Pancreas (tissue), 10 donors: ENCODE measurements at places on chromosomes 6 and 20. TPM values are rescaled to one million over a fixed set of nuclear protein-coding genes. Genes with fewer than 3 reads are reported as not detected.

GRCh38 chr6:90982581-90982980 lies 395.7 kb upstream of the MAP3K7 start:
- DNase-seq, result no peak
- no peak overlapping the region for H3K27ac ChIP-seq
- H3K4me3 ChIP-seq, result no peak overlapping the region
- no peaks in the 10 kb centered on the region for H3K36me3 ChIP-seq
- H3K4me1 ChIP-seq, result no peaks in the 10 kb centered on the region
- no peaks in the 10 kb centered on the region for H3K27me3 ChIP-seq

DNA sequence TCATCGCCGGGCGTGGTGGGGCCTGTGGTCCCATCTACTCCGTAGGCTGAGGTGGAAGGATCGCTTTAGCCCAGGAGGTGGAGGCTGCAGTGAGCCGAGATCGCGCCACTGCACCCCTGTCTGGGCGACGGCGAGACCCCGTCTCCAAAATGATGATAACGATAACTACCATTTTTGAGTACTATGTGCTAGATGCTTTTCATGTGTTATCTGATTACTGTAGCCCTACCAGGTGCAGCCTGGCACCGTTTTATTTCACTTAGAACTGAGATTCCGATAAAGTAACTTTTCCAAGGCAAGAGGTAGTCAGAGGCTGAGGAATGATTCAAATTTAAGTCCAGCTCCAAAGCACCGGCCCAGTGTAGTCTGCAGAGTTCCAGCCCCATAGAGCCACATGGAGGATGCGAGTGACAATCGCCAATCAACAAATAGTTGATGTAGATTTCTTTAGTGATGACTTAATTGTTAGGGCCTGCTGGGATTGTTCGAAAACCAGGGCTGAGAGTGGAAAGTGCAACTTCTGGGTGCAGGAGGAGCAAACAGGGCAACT lies 727 bp downstream of the ERMARD start:
- DNase-seq, result no peak
- peak overlapping the region; percentile 86 for H3K27ac ChIP-seq
- no peaks in the 10 kb centered on the region for H3K27me3 ChIP-seq
- H3K4me3 ChIP-seq, result peak overlapping the region; percentile 68
- H3K36me3 ChIP-seq, result no peaks in the 10 kb centered on the region

GRCh38 chr6:80209430-80209829 lies 103.0 kb downstream of the BCKDHB start:
- DNase-seq, result no peak
- H3K27me3 ChIP-seq, result no peaks in the 10 kb centered on the region
- no peaks in the 10 kb centered on the region for H3K36me3 ChIP-seq
- no peak overlapping the region for H3K27ac ChIP-seq

DNA sequence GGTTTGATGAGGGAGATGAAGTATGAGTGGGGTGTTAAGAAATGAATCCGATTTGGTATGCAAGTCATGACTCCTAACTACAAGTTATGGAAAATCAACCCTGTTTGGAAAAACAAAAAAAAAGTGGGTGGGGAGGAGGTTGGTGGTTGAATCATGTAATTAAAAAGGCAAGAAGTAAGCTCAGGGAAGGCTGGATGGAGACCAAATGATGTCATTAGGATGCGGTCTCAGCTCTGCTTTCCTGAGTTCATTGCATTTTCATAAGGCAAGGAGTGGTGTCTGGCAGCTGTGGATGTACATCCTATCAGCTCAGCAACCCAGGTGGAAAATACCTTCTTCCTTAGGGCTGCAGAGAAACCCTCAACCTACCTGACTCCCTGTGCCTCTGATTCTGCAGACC lies 60.4 kb upstream of the AKAP12 start:
- no peaks in the 10 kb centered on the region for H3K36me3 ChIP-seq
- no peak overlapping the region for H3K27ac ChIP-seq
- no peak overlapping the region for H3K4me3 ChIP-seq
- no peaks in the 10 kb centered on the region for H3K27me3 ChIP-seq
- H3K4me1 ChIP-seq, result no peaks in the 10 kb centered on the region
- no peak for DNase-seq

GRCh38 chr6:133806382-133807140 lies 82.4 kb upstream of the TCF21 start:
- no peaks in the 10 kb centered on the region for H3K36me3 ChIP-seq
- no peaks in the 10 kb centered on the region for H3K4me1 ChIP-seq
- H3K4me3 ChIP-seq, result no peak overlapping the region

DNA sequence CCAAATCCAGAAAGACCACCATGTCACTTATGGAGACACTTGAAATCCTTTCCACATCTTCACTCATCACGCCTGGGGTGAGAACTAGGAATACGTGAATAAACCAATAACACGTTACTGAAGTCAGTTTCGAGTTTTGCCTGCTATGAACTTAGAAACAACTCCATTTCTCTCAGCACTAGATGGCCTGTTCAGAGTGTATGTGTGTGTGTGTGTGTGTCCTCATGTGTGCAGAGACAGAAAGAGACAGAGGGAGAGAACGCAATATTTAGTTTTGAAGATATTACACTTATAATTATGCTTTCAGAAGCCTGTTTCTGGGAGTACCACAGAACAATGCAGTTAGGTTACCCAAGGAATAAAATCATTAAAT lies 81.2 kb upstream of the CCN6 start:
- no peak overlapping the region for H3K4me3 ChIP-seq
- DNase-seq, result no peak
- H3K27ac ChIP-seq, result peak overlapping the region; percentile 35
- no peaks in the 10 kb centered on the region for H3K36me3 ChIP-seq

DNA sequence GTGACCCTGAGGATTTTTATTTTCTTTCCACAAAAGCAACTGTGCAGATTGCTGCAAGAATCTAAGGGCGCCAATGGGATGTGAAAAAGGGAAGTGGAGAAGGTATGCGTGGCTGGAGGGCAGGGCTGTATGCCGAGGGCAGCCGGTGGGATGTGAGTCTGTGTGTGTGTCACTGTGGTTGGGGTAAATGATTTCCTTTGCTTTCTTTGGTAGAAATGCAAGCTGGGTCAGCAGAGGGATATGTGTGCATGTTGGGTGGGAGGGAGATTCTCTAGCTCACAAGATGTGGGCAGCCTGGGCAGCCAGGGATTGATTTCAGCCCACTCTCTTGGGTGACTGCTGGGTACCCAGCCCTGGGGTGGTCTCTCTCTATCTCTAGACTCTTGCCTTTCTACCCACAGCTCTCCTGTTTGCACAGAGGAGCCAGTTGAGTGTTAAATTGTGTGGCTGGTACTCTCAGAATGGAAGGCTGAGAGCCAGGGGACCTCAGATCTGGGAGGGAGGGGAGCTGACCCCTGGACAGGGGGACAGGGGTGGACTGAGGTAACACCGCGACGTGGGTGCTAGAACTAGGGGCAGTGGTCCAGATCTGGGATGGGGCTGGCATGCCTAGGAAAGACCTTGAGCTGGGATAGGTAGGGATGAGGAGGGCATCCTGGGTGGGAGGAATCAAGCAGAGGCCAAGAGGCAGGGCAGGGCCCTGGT lies 136.8 kb upstream of the RNF24 start:
- no peak for DNase-seq
- peaks cover 7% of the 10 kb centered on the region for H3K4me1 ChIP-seq
- no peaks in the 10 kb centered on the region for H3K36me3 ChIP-seq
- H3K27ac ChIP-seq, result no peak overlapping the region
- H3K4me3 ChIP-seq, result no peak overlapping the region
- no peaks in the 10 kb centered on the region for H3K27me3 ChIP-seq

DNA sequence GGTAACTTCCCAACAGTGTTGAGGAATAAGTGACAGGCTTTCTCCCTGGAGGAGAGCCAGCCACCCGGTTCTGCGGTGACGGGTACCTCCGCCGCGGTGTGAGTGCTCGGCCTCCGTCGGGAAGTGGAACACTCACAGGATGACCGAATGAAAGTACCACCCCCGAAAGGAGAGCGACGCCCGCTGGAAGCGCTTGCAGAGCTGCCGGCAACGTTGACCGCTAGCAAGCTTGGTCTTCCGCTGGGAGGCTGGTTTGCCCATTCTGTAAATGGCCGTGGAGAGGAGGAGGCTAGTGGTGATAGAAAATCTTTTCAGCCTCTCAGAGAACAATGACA lies 614 bp upstream of the TMEM242 start:
- no peaks in the 10 kb centered on the region for H3K36me3 ChIP-seq
- DNase-seq, result peak; percentile 79
- no peaks in the 10 kb centered on the region for H3K27me3 ChIP-seq
- peaks cover 6% of the 10 kb centered on the region for H3K4me1 ChIP-seq
- peak overlapping the region; percentile 56 for H3K4me3 ChIP-seq

DNA sequence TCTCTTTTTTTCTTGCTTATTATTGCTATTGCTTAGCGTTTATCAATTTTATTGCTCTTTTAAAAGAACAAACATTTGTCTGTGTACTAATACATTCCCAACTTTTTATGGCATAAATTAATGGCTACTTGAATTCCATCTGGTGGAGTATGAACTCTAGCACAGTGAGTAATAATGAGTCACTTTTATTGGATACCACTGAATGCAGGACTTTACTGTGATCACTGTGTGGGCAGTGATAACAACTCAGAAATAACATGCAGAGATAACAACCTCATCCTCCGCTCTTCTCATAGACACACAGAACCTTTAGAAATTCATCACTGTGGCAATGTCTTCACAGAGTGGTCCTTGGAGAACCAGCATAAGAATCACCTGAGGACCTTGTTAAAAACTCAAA lies 174.9 kb upstream of the PRND start:
- H3K4me1 ChIP-seq, result no peaks in the 10 kb centered on the region
- H3K4me3 ChIP-seq, result no peak overlapping the region
- H3K36me3 ChIP-seq, result no peaks in the 10 kb centered on the region
- no peak overlapping the region for H3K27ac ChIP-seq

- no peaks in the 10 kb centered on the region for H3K27me3 ChIP-seq
- no peak overlapping the region for H3K4me3 ChIP-seq
- no peak overlapping the region for H3K27ac ChIP-seq
Observed at GRCh38 chr6:13492357-13492756, 5.0 kb upstream of the GFOD1 start.

- H3K4me3 ChIP-seq, result no peak overlapping the region
- H3K27ac ChIP-seq, result no peak overlapping the region
- peak; percentile 11 for DNase-seq
Observed at GRCh38 chr6:135568379-135568778, 70.8 kb upstream of the AHI1 start.

DNA sequence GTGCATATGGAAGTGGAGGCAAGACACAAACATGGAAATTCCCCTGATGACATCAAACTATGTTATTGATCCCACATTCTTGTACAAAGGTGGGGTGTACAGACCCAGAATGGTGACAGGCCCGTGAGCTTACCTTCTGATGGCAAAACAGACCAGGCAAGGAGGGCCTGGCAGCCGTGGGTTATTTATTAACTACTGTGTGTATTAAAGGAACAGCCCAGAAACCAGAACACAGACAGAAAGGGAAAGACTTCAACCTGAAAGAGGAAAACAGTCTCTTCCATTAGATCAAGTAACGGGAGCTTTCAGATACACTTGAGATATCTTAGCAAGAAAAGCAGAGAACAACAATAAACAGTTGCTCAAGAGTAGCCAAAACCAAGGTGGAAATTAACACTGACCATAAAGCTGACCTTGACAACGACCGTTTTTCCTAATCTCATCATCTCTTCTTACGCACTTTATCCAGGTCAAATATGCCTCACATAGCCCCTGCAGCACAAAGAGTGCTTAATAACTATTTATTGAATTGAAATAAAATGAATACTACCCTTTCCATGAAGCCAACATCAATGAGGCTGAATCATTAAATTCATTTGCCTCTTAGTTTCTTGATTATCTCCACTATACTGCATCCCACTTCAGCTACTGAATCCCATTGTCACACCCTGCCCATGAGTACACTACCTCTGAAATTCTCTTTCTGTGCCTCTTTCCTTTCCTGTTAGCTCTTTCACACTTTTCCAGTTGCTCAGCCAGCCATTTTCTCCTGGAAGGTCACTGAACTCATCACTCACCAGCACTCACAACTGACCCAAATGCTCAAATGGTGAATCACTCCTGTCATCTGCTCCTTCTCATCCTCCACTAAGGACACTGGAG lies 67.4 kb downstream of the MOXD1 start:
- H3K4me1 ChIP-seq, result peaks cover 13% of the 10 kb centered on the region
- H3K27ac ChIP-seq, result no peak overlapping the region
- H3K4me3 ChIP-seq, result peak overlapping the region; percentile 8
- peak; percentile 57 for DNase-seq
- no peaks in the 10 kb centered on the region for H3K36me3 ChIP-seq

Gene EBF4
- total RNA-seq, result 6.8 TPM

Gene JPH2
- 0.31 TPM for total RNA-seq

Gene IP6K3
- total RNA-seq, result 0.16 TPM

Gene SAMD5
- 2.0 TPM for total RNA-seq

Gene HAO1
- total RNA-seq, result 0.24 TPM

Gene TCF15
- total RNA-seq, result 0.20 TPM

Gene TREM2
- 2.1 TPM for total RNA-seq

Gene TFAP2C
- total RNA-seq, result 0.46 TPM

Gene LRRC1
- 7.1 TPM for total RNA-seq

Gene FRK
- total RNA-seq, result 4.4 TPM

Gene MDC1
- 13.5 TPM for total RNA-seq

Gene TMC2
- 0.17 TPM for total RNA-seq

Gene SOX4
- total RNA-seq, result 9.7 TPM
